ENCODE measurements at places on chromosomes 3 and 15.
A peak's percentile ranks its signal among the peaks of the same experiment; 100 is the strongest.

DNA sequence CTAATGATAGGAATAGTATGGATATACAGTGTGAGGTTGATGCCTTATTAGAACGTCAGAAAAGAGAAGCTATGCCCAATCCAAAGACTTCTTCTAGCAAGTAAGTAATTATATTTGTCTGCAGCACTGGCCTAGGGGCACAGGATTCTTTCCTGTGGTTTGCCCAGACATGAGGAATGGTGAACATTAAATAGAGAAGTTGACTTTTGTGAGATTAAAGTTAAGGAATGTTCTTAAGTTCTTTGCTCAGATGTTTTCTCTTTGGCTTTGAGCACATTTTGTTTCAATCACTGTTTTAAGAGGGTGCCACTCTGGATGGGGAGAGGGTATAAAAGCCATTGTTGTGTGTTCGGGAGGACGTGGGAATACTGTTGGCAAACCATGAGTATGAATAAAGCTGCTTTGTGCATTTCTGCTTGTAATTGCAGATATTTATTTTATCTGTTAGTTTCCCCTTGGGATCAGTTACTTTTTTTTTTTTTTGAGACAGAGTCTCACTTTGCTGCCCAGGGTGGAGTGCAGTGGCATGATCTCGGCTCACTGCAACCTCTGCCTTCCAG, 8.3 kb downstream of the KIF23 start:
- no peak for DNase-seq

DNA sequence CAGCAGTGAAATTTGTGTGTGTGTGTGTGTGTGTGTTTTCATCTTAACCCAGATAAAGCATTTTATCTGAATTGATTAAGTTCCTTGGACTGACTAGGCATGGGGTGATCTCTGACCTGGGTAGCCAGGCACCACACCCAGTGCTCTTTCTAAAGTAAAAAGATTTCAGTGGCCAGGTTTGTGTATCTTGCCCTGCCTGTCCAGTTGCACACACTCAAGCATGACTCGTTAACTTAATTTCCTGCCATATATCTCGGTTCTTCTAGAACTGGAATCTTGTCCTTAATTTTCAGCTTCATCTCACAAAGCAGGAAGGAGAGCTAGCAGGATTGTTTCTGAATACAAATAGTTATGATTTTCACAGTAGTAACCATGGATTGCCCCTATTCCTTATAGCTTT, 17.0 kb downstream of the TM4SF18 start:
- no peak for DNase-seq

DNA sequence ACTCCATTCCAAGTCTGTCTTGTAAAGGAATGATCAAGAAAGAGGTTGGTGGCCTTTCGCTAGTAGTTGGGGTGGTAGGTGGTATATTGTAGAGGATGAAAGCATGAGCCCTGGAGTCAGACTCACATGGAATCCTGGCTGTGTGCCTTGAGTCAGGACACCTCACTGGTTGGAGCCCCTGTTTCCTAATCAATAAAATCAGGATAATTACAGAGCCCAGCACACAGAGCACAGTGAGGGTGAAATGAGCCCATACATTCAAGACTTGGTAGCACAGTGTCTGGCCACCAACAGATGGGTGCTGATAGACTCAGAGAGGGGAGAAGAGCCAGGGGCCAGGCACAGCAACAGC, 95.1 kb upstream of the MYZAP start:
- no peak for DNase-seq

DNA sequence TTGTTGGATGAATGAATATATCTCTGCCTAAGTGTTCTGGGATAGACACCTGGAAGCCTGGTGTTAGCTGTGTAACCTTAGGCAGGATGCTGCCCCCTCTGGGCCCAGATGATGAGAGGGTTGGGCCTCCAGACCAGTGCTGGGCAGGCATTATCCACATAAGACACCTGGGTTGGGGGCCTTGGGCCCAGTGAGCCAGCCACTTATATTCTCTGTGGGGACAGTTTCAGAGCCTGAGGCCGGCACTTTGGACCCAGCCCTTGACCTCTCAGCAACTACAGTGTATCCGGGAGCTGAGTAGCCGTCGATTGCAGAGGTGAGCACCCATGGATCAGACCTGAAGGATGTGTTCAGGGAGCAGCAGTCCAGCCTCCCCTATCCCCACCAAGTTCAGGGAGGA, 2.2 kb downstream of the HEMK1 start:
- no peak for DNase-seq

DNA sequence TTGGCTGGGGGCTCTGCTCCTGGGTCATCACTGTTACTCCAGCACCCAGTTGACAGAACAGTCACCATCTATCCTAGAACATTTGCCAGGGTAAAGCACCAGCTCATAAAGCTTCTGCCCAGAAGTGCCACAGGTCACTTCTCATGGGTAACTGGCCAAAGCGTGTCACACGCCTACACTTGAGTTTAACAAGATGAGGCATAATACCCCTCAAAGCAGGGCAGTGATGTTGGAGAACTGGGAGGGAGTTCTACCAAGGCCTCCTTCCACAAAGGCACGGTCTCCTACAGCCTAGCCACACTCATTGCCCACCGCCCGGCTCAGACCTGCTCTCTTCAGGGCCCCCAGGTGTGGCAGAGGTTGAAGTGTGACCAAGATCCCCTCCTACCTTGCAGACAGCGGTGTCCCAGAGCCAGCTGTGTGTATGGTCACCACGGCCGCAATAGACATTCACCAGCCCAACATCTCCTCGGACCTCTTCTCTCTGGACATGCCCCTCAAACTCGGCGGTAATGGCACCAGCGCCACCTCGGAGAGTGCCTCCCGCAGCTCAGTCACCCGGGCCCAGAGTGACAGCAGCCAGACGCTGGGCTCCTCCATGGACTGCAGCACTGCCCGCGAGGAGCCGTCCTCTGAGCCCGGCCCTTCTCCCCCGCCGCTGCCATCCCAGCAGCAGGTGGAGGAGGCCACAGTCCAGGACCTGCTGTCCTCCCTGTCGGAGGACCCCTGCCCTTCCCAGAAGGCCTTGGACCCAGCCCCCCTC, 107.7 kb downstream of the ETFA start:
- peak; percentile 1 for DNase-seq

- DNase-seq: no peak
These were observed 102.7 kb upstream of the AADACL2 start for GRCh38 chr3:151630938-151631441.
